ENCODE measurements at places on chromosomes 3 and 15.

DNA sequence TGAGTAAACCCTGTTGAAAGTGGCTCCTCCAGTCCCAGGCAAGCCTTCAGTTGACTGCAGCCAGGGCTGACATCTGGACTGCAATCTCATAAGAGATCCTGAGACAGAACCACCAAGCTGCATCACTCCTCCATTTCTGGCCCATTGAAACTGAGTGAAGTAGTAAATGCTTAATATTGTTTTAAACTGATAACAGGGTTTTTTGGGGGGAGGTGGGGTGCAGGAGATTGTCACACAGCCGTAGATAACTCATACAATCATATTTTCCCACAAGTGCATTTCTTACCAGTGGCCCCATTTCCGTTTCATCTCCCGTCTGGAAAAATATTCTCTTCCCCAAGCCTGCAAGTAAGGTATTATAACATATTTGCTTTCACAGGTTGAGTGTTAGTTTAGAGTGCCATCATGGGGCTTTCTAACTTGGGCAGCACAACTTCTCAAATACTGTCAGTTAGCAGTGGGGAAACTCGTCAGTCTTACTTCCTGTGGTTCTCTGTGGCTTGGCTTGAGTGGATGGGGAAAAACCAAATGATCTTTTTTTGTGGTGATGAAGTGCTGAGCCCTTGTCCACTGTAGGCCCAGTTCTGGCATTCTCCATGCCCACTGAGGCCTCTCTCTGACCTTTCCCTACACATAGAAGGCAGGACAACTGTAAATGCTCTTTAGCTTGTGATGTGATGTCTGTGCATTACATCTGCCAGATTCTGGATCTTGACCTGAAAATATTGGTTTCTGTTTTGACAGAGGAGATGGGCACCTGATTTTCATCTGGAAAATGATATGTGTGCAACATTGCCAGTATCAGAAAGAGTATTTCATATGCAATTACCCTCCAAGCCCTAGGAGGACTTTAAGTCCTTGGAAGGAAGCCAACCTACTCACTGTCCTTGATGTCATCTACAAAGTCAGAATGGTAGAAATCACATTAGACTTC, 90.1 kb upstream of the BHLHE40 start:
- peak; percentile 18 for DNase-seq

- DNase-seq = no peak
Observed at GRCh38 chr3:143977341-143978262, 6.0 kb downstream of the DIPK2A start.

- DNase-seq = no peak
Observed at GRCh38 chr3:98984024-98984423, 82.5 kb upstream of the DCBLD2 start.

GRCh38 chr3:14599488-14599887, 52.1 kb upstream of the CCDC174 start:
- no peak for DNase-seq

- no peak for DNase-seq
Observed at GRCh38 chr3:142209655-142210054, 15.7 kb downstream of the GK5 start.

- DNase-seq = no peak
Observed at GRCh38 chr3:154548341-154548740, 118.4 kb upstream of the GPR149 start.

GRCh38 chr3:59632760-59633573, 583.1 kb upstream of the CFAP20DC start:
- no peak for DNase-seq

Data from stimulated activated CD4-positive, alpha-beta T cell treated with anti-CD3 and anti-CD28 coated beads, Interleukin-4, amount 100 ng/mL, for 4 hours (primary cell).